ENCODE measurements at places on chromosomes 16 and 17.

- no peak for DNase-seq
Measured at GRCh38 chr17:77318491-77319210, 177.9 kb downstream of the SEC14L1 start.

GRCh38 chr16:2253293-2253692 is 1.9 kb upstream of the ECI1 start:
- no peak for DNase-seq

GRCh38 chr16:86635176-86635876 is 57.0 kb downstream of the FOXL1 start:
- DNase-seq: no peak

DNA sequence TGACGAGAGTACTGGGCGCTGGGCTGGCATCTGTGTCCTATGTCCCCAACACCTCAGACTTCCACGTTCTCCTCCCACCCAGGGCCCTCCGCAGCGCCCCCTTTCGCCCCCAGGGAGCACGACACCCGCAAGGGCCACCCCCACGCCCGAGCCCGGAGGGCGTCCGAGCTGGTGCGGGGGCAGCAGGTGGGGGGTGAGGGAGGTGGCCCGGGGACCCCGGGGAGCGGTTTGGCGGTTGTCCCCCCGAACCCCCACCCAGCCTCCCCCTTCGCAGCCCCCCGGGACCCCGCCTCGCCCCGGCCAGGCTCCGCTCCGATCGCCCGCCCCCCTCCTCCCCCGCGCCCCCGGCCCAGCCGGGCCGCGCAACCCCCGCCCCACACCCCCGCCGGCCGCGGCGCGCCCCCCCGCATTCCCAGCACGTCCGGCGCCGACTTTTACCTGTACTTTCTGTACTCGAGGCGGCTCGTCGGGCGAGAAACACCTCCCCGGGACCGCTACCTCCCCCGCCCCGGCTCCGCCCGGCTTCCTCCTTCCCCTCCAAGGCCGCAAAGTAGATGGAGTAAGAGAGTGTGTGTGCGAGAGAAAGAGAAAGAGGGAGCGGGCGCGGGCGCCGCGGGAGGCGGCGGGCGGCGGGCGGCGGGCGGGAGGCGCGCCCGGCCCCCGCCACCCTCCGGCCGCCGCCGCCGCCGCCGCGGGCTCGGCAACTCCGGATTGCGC is 901 bp downstream of the CDYL2 start:
- no peak for DNase-seq

DNA sequence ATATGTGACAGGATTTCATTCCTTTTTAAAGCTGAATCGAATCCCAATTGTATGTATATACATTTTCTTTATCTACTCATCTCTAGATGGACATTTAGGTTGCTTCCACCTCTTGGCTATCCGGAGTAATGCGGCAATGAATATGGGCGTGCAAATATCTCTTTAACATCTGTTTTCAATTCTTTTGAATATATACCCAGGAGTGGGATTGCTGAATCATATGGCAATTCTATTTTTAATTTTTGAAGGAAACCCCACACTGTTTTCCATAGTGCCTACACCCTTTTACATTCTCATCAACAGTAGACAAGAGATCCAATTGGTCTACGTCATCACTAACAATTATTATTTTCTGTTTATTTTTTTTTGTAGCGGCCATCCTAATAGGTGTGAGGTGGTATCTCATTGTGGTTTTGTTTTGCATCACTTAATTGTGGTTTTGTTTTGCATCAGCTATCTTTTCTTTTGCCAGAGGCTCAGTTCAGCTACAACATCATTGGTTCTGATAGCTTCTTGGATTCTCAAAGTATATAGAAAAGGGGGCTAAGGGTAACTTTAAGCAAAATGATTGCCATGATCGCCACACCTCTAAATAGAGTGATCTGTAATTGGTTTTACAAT is 25.6 kb upstream of the MAP2K6 start:
- DNase-seq: no peak

DNA sequence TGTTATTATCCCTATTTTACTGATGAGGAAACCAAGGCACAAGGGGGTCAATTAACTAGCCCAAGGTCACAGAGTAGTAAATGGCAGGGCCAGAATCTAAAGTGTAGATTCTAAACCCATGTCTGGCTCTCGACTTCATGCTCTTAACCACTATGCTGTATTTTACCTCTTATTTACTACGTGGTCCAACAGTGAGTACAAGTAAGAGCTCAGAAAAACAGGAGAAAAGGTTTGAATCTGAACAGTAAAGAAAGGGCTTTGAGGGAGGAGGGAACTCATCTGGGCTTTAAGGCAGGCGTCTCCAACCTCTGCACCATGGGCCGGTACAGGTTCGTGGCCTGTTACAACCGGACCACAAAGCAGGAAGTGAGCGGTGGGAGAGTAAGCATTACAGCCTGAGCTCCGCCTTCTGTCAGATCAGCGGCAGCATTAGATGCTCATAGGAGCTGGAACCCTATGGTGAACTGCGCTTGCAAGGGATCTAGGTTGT is 62.9 kb downstream of the SMURF2 start:
- DNase-seq: no peak

DNA sequence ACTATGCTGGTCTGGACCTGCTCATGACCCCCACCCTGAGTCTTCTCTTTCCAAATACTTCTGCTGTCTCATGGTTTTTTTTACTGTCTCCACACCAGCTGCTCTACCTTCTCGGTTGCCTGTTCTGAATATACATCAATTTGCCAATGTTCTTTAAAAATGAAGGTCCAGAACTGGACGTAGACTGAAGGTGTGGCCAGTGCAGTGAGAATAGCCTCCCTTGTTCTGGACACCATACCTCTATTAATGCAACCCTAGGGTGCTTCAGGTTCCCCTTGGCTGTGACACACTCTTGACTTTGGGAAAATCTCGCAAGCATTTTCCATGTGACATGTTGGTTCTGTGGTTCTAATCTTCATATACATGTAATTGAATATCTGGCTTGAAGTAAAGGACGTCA is 15.3 kb upstream of the IL21R start:
- DNase-seq: no peak

Data from Panc1 (cell line).